ENCODE measurements at places on chromosomes 7 and 10. TPM values are rescaled to one million over a fixed set of nuclear protein-coding genes. Genes with fewer than 3 reads are reported as not detected.

Gene SORBS1
- 508 TPM for polyA plus RNA-seq

Gene ZNF853
- polyA plus RNA-seq = 2.7 TPM

Gene CYP26C1
- not detected for polyA plus RNA-seq

Gene TDRD1
- polyA plus RNA-seq = 0.25 TPM

Gene CPA2
- 4.2 TPM for polyA plus RNA-seq

Gene FAM3C
- 28.8 TPM for polyA plus RNA-seq

Gene ARL4A
- polyA plus RNA-seq = 19.1 TPM

Gene ANKRD30A
- 0.27 TPM for polyA plus RNA-seq

Gene FLNC
- 5.8 TPM for polyA plus RNA-seq

Gene FBXL13
- 0.56 TPM for polyA plus RNA-seq

Gene MACC1
- polyA plus RNA-seq = 2.7 TPM

Gene MEST
- polyA plus RNA-seq = 177 TPM

Gene CTAGE8
- 0.95 TPM for polyA plus RNA-seq

Gene TAC1
- polyA plus RNA-seq = 3.9 TPM

Gene OPTN
- polyA plus RNA-seq = 99.8 TPM

Gene MINPP1
- polyA plus RNA-seq = 6.5 TPM

Gene VAX1
- polyA plus RNA-seq = not detected

Gene EPHA1
- 4.9 TPM for polyA plus RNA-seq

Gene ATOH7
- polyA plus RNA-seq = 0.04 TPM

Gene TRIM74
- 0.30 TPM for polyA plus RNA-seq

Gene MAT1A
- polyA plus RNA-seq = 4.4 TPM

Gene SPACDR
- not detected for polyA plus RNA-seq

Gene KEL
- 0.04 TPM for polyA plus RNA-seq

Gene GSAP
- 6.6 TPM for polyA plus RNA-seq

Gene HHEX
- polyA plus RNA-seq = 15.5 TPM

Gene C10orf67
- polyA plus RNA-seq = not detected

Gene DNAH11
- polyA plus RNA-seq = under 0.01 TPM

Gene SMURF1
- 10.3 TPM for polyA plus RNA-seq

Gene SND1
- polyA plus RNA-seq = 67.1 TPM

Gene NACAD
- 2.0 TPM for polyA plus RNA-seq

Gene PHTF2
- polyA plus RNA-seq = 4.2 TPM

Gene VSTM4
- 2.5 TPM for polyA plus RNA-seq

Gene INHBA
- polyA plus RNA-seq = 0.07 TPM
